NCI-H2029 (cell line): ENCODE measurements at places on chromosomes 2 and 18.
A peak's percentile ranks its signal among the peaks of the same experiment; 100 is the strongest.

DNA sequence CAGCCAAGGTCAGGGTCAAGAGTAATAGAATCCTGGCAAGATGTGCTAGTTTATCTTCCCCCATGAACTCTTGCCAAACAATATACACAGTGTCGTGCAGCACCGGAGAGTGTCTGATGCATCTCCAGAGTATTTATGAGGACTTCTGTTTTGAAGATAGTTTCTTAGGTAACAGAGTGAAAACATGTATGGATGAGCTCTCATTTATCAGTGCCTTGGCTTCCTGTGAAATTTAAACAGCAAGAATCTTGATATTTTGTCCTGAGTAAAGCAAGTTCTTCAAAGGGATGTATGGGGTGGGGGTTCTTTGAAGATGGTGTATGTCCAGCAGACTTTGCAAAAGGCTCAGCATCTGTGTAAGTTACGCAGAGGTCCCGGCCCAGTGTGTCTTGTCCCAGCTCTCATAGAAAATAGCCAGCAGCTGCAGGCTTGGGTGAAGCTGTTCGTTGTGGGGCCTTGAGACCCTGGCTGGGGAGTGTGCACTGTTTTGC is 361.0 kb upstream of the NT5C1B start:
- no peak for DNase-seq

DNA sequence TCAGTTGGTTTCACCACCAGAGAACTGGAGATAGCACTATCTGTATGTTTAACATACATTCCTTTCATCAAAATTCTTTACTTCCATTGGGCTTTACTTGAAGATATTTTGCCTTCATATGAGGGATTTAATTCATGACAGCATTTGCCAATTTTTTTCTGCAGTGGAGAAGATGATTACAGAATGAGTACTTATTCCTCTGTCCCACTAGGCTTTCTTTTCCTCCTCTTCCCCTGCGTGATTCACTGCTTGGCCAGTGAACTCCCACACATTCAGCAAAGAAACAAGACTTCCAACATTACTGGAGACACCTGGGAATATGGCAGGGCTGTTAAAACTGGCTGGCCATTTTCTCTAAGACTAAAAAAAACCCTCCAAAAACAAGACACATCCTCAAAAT is 425.8 kb upstream of the KCNH7 start:
- no peak for DNase-seq

DNA sequence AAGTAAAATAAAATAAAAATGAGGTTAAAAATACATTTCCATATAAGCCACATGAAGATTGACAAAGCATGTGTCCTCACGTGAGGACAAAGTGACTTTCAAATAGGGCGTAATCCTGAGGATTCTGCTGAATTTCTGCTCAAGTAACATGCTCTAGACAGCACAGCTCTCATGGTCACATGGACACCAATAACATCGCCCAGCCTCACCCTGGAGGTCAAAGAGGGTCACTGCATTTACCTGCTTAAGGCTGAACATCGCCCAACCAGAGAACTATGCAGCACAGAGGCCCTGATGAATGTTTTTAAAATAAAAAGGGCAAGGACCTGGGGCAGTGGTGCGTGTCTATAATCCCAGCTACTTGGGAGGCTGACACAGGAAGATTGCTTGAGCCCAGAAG is 30.2 kb downstream of the TGFBRAP1 start:
- no peak for DNase-seq

DNA sequence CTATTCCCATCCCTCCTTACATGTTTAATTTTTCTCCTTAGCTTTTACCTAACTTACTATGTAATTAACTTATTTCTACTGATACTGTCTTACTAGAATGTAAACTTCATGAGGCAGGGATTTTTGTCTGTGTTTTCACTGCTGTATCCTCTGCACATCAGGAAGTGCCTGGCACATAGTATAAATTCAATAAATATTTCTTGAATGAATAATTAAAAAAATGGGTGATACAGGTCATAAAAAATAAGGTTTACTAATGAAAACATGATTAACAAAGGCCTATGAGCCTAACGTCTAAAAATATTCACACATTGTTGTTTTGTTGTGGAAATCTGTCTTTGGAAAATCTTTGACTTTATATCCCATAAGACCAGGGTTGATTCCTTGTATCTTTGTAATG is 4.5 kb downstream of the RBKS start:
- no peak for DNase-seq

GRCh38 chr2:206693399-206694137 is 24.6 kb downstream of the DYTN start:
- peak; percentile 59 for DNase-seq

GRCh38 chr18:55479656-55480420 is 108.2 kb downstream of the TCF4 start:
- DNase-seq = no peak

- no peak for DNase-seq
These were observed 99.5 kb downstream of the TCF4 start for GRCh38 chr18:55488473-55488872.

DNA sequence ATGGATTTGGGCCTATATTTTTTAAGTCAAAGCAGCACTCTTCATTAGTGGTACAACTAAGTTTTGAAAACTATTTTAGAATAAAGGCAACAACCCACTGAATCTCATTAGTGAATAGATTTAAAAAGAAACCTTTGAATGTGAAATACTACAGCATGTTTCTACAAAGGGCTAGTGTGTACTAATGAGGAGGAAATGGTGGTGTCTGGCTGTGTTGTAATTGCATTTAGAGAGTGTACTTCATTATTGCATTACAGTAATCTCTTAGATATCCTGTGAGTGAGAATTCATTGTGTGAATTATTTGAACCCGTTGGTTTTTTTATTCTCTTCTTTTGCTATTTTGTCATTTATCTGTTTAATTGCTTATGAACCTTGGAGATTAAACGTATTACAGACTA is 575.4 kb upstream of the FAM98A start:
- no peak for DNase-seq

DNA sequence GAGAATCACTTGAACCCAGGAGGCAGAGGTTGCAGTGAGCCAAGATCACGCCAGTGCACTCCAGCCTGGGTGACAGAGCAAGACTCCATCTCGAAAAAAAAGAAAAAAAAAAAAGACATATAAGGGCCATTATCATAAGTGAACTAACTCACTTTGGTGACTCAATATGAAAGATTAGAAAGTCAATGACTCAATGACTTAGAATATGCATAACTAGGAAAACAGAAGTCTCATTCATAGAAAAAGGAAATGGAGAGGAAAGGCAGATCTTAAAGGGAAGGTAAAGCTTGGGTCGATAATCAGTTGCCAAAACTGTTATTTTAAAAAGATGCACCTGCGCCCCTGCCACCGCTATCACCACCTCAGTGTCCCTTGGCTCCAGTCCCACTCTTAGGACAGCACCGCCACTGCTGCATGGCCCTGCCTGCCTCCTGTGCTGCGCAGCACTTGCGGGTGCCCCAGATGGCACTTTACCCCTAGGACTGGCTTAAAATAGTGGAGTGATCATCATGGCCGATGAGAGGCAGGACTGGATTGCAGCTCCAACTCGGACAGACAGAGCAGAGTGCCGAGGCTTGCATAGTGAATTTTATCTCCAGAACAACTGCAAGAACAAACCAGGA is 54.7 kb downstream of the INO80D start:
- no peak for DNase-seq

- DNase-seq = no peak
These were observed 61.2 kb downstream of the COL5A2 start for GRCh38 chr2:189118386-189118785.

DNA sequence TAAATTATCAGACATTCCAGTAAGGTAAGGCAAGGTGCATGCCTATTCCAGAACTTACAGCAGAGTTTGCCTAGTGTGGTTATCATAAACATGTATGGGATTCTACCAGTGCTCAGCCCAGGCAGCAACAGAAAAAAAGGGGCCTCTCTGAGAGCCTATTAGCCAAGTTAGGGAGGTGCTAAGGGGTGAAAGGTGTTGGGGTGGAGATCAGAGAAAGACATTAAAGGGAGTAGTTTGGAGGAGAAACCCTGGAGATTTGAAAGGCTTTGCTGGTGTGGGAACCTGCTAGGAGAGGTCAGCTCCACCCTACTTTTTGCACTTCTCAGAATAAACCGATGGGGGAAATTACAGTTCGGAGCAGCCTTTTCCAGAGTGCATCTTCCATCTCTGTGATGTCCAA is 2.9 kb downstream of the ARPC2 start:
- no peak for DNase-seq

- no peak for DNase-seq
These were observed 152.1 kb downstream of the NCKAP5 start for GRCh38 chr2:133416146-133416545.

DNA sequence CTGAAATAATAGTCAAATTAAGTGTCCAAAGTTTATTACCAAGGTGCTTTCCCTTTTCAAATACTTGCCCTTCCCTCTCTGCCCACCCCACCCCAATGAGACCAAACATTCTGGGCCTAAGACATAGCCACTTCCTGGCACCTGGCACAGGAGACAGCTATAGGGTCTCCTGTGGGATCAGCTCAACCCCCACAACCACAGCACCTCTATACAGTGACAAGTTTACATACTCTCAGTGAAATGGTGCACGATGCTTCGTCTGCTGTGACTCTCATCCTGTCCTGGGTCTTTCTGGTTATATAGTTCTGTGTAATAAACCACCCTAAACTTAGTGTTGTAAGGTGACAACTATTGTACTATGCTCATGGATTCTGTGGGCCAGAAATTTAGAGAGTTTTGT is 466.2 kb downstream of the FBXO15 start:
- no peak for DNase-seq

DNA sequence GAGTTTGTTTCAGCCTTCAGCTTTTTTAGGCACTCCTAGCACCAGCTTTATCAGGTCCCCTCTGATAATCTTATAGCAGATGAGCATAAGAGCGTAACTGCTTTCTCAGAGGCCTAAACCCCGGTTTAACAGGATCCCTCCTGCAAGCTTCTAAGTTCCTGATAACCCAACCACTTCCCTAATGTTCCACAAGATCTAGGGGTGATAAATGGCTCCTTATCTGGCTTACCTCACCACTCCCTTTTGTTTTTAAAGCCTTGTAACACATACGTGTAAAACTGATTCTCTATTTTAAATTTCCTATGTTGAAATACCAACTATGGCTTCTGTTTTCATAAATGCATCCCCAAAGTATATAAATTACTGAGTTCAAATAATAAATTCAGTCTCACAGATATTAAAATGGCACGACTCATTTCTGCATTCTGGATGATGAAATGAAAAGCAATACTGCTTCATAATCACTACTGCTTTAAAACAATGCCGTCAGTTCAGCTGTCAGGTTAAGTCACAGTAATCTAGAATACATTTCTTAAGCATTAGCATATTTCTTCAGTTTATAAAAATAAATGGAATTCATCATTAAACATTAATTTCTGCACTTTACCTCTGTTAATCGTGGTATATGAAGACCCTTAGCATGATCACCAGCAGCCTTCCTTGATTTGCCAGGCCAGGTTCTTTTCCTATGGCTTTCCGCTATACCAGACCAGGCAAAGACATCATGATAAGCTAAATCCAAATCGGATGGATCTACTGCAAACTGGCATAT is 126.3 kb downstream of the C2orf74 start:
- no peak for DNase-seq

GRCh38 chr2:46510598-46511177 is 31.3 kb downstream of the TMEM247 start:
- no peak for DNase-seq

DNA sequence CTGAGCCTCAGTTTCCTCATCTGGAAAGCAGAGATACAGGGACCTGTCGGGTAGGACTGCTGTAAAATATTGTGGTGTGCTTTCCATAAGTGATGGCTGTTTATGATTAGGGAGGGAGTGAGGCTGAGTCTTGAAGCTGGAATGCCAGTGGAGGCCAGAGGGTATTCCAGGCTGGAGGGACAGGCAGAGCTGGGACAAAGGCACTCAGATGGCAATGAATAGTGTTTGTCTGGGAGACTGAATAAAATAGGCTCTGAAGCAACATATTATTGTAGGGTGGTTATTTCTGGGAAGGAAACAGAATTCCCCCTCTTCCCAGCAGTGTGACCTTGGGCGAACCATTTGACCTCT is 120.7 kb downstream of the INHBB start:
- no peak for DNase-seq

- no peak for DNase-seq
These were observed 332.5 kb downstream of the PID1 start for GRCh38 chr2:228938629-228939028.

- no peak for DNase-seq
These were observed 3.5 kb upstream of the RHOB start for GRCh38 chr2:20443276-20443920.

GRCh38 chr2:119222213-119222612 is 1.4 kb upstream of the STEAP3 start:
- DNase-seq = no peak

GRCh38 chr2:57396355-57397098 is 650.1 kb upstream of the VRK2 start:
- DNase-seq = no peak

DNA sequence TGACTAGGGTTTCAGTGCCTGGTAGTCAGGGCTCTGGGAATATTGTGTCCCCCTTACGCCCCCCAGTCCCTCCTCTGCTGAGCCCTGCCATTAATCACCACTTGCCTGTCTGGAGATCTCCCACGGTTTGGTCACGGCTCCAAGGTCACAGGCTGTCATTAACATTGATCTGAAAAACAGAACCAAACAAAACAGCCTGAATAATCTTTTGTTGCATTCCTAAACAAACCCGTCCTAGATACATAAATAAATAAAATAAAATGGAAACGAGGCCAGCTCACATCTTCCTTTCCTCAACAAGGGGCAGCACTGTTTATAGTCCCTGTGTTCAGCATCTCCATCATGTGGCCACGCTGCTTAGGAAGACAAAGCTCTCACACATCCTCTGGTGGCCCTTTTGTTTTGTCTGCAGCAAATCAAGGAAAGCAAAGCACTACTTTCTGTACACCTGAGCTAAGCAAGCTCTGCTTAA is 282.8 kb downstream of the AGPS start:
- DNase-seq = no peak

GRCh38 chr2:171315781-171316180 is 118.0 kb downstream of the METTL8 start:
- no peak for DNase-seq

DNA sequence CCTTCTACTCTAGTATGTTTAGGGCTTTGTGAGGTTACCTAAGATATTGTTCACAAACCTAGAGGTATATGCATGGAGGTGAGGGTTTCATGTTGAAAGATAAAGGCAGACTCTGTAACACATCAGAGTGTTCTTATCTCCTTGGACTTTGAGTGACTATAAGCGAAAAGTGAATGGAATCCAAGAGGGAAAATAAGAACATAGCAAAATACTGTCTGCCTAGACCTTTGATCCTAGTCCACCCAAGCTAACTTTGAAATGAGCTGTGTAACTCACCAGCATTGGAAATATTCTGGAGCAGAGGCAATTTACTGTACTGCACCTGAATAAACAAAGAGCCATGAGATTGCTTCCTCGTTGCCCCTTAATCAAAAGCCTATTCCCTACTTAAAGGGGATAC is 28.2 kb upstream of the GALNT1 start:
- DNase-seq = no peak

GRCh38 chr2:240196716-240197461 is 56.4 kb upstream of the OTOS start:
- DNase-seq = no peak

- no peak for DNase-seq
These were observed 94.6 kb downstream of the NYAP2 start for GRCh38 chr2:225494100-225494459.
